ENCODE measurements at places on chromosomes 2 and 18. TPM values are rescaled to one million over a fixed set of nuclear protein-coding genes. Genes with fewer than 3 reads are reported as not detected.

Gene APCDD1
- not detected for total RNA-seq

Gene ASAP2
- 0.15 TPM for total RNA-seq

Gene STON1
- 0.89 TPM for total RNA-seq

Gene PAIP2B
- 2.1 TPM for total RNA-seq

Gene CLEC4F
- total RNA-seq, result not detected

Gene MC2R
- not detected for total RNA-seq

Gene CCDC121
- total RNA-seq, result 0.58 TPM

Gene FBXO41
- 25.6 TPM for total RNA-seq

Gene SPP2
- total RNA-seq, result not detected

GRCh38 chr2:130807659-130808385, 28.9 kb upstream of the ARHGEF4 start:
- H3K27ac ChIP-seq, result no peak overlapping the region
- no peaks in the 10 kb centered on the region for H3K4me1 ChIP-seq
- no peaks in the 10 kb centered on the region for H3K36me3 ChIP-seq
- no peaks in the 10 kb centered on the region for H3K27me3 ChIP-seq
- H3K4me3 ChIP-seq, result no peak overlapping the region

DNA sequence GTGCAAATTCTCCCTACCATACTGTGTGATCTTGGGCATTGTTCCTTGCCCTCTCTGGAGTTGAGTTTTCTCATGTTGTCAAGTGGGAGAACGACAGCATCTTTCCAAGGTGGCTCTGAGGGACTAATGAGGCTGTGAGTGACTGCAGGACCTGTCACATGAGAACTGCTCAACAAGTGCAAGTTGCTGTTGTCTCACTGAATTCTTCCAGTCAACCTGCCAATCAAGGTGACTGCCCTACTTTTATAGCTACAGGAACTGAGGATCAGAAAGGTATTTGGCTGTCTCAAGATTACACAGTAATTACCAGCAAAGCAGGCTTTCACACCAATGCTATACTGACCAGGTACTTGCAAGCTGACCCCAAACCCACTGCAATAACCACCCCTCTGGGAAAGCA, 137.6 kb downstream of the MTCL1 start:
- no peaks in the 10 kb centered on the region for H3K4me1 ChIP-seq
- H3K27ac ChIP-seq, result no peak overlapping the region
- DNase-seq, result no peak
- H3K36me3 ChIP-seq, result no peaks in the 10 kb centered on the region
- no peak overlapping the region for H3K4me3 ChIP-seq
- H3K27me3 ChIP-seq, result no peaks in the 10 kb centered on the region

GRCh38 chr2:10895231-10895630, 16.5 kb upstream of the KCNF1 start:
- no peak overlapping the region for H3K27ac ChIP-seq
- no peaks in the 10 kb centered on the region for H3K4me1 ChIP-seq
- DNase-seq, result no peak
- H3K27me3 ChIP-seq, result no peaks in the 10 kb centered on the region

DNA sequence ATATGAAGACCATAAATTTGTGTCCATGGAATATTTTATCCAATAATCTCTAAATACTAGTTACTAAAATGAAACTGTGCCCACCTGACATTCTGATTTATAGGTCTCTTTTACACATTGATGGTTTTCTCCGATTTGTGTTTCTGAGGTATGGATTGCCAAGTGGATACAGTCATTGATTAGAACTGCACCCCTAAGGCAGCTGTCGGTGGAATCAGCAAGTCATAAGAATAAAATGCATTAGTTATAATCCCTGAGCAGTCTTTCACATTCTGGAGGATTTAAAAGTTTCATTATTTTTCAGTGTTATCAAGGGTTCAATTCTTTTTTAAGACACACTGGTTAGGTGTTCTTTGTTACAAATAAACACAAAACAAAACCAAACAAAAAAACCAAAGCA, 6.0 kb downstream of the CAVIN2 start:
- H3K27me3 ChIP-seq, result no peaks in the 10 kb centered on the region
- no peak overlapping the region for H3K4me3 ChIP-seq
- H3K27ac ChIP-seq, result no peak overlapping the region
- no peaks in the 10 kb centered on the region for H3K4me1 ChIP-seq

DNA sequence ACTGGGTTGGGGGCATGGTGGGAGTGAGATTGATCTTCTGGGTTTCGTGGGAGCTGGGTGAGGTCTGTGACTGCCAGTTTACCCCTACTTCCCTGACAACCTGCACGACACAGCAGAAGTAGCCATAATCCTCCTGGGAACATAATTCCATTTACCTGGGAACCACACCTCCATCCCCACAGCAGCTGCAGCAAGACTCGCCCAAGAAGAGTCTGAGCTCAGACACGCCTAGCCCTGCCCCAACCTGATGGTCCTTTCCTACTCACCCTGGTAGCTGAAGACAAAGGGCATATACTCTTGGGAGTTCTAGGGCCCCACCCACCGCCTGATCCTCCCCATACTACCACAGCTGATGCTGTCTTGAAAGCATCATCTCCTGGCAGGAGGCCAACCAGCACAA, 43.8 kb downstream of the FLACC1 start:
- no peak overlapping the region for H3K4me3 ChIP-seq
- H3K4me1 ChIP-seq, result no peaks in the 10 kb centered on the region
- H3K36me3 ChIP-seq, result no peaks in the 10 kb centered on the region

GRCh38 chr2:152038441-152038958, 60.3 kb downstream of the CACNB4 start:
- no peak overlapping the region for H3K27ac ChIP-seq
- H3K4me1 ChIP-seq, result no peaks in the 10 kb centered on the region
- H3K27me3 ChIP-seq, result no peaks in the 10 kb centered on the region
- no peaks in the 10 kb centered on the region for H3K36me3 ChIP-seq
- no peak for DNase-seq

DNA sequence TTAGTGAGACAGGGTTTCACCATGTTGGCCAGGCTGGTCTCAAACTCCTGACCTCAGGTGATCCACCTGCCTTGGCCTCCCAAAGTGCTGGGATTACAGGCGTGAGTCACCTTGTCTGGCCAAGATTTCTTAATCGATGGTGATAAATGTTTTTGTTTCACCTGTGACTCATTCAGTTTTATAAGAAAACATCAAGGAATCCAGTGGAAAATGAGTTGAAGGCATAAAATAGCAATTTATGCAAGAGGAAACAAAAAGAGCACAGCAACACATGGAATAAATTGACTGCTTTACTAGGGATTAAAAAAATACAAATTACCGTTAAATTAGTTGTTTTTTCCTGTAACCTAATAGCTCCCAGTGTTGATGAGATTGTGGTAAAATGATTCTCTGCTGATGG, 80.2 kb downstream of the CDK15 start:
- no peak overlapping the region for H3K27ac ChIP-seq
- H3K4me3 ChIP-seq, result no peak overlapping the region
- no peaks in the 10 kb centered on the region for H3K36me3 ChIP-seq
- peaks cover 6% of the 10 kb centered on the region for H3K4me1 ChIP-seq
- peaks cover 13% of the 10 kb centered on the region for H3K27me3 ChIP-seq

DNA sequence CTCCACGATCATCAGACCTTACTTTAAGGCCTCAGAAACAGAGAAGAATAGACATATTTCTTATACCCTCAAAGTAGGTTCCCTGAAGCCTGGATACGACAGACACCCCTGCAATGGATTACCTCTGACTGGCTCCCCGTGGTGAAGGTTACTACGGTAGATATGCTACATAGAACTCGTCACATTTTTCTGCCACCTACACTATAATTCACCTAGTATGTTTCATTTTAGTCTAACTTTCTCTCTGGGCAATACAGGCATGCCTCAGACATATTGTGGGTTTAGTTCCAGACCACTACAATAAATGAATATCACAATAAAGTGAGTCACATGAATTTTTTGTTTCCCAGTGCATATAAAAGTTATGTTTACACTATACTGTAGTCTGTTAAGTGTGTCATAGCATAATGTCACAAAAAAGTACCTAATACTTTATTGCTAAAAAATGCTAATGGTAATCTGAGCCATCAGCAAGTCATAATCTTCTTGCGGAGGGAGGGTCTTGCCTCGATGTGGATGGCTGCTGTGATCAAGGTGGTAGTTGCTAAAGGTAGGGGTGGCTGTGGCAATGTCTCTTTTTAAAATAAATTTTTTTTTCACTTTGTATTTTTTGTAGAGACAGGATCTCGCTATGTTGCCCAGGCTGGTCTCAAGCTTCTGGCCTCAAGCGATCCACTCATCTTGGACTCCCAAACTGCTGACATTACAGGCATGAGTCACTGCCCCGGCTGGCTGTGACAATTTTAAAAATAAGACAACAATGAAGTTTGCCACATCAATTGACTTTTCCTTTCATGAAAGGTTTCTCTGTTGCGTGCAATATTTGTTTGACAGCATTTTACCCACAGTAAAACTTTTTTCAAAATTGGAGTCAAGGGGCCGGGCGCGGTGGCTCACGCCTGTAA, 64.6 kb downstream of the TGIF1 start:
- H3K36me3 ChIP-seq, result no peaks in the 10 kb centered on the region
- H3K4me1 ChIP-seq, result peaks cover 13% of the 10 kb centered on the region
- no peak overlapping the region for H3K4me3 ChIP-seq
- no peaks in the 10 kb centered on the region for H3K27me3 ChIP-seq

DNA sequence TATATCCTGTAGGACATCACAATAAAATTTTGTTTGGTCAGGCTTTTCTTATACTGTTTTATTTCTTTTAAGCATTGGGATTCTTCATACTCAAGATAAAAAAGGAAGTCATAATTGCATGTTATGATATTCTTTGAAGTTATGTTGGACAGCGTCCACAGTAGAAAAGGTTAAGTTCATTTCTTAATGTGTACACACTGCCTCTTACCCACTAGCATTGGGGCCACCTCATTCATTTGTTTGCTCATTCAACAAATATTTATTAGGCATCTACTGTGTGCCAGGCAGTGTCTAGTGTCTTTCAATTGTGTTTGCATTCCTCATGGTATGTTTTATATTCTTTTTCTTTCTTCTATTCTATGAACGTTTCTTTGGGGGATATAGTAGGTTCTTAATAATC, 70.2 kb downstream of the PTPRM start:
- no peaks in the 10 kb centered on the region for H3K27me3 ChIP-seq
- no peak overlapping the region for H3K27ac ChIP-seq
- DNase-seq, result no peak
- no peaks in the 10 kb centered on the region for H3K4me1 ChIP-seq
- H3K4me3 ChIP-seq, result no peak overlapping the region
- no peaks in the 10 kb centered on the region for H3K36me3 ChIP-seq

GRCh38 chr18:22276334-22276713, 106.9 kb downstream of the GATA6 start:
- H3K4me1 ChIP-seq, result no peaks in the 10 kb centered on the region
- H3K36me3 ChIP-seq, result no peaks in the 10 kb centered on the region
- DNase-seq, result no peak
- H3K27ac ChIP-seq, result no peak overlapping the region
- H3K4me3 ChIP-seq, result no peak overlapping the region
- H3K27me3 ChIP-seq, result no peaks in the 10 kb centered on the region

DNA sequence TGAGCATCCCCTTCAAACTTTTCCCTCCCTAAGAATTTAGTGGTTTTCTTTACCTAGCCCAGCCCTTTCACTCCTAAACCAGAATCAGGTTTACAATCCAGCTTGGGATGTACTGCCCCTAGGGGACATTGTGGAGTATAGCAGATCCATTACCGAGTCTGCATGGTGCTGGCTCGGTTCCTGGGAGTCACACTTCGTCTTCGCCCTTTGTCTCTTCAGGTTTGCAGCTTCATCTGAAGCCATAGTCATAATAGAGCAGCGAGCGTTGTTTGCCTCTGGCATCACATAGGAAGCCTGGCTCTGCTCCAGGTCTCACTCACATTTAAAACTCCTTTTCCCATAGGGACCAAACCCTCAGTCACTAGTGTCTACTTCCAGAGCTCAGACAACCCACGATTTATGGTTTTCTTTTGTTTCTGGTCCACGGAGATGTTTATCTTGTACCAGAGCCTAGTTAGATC, 16.8 kb upstream of the LYPD6 start:
- peaks cover 3% of the 10 kb centered on the region for H3K27me3 ChIP-seq
- no peak for DNase-seq
- no peaks in the 10 kb centered on the region for H3K36me3 ChIP-seq
- no peak overlapping the region for H3K27ac ChIP-seq
- H3K4me1 ChIP-seq, result no peaks in the 10 kb centered on the region

DNA sequence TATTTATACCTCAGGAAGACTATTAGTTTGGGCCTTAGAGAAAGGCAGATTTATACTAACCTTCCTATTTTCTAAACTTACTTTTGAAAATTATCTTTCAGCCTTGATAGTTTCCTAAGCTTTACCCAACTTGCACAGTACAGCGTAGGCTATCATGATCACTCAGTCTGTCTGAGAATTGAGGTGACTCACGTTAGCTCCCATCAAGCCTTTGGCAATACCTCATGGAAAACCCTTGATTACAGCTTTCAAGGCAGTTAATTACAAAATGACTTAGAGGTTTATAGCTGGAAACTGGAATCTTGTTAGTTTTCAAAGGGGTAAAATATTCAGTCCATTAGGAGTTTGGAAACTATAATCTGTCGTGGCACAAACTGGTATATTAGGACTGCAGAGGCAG, 26.4 kb upstream of the ARMC9 start:
- H3K36me3 ChIP-seq, result peaks cover 18% of the 10 kb centered on the region
- no peak for DNase-seq
- H3K4me1 ChIP-seq, result no peaks in the 10 kb centered on the region
- no peaks in the 10 kb centered on the region for H3K27me3 ChIP-seq
- no peak overlapping the region for H3K27ac ChIP-seq

DNA sequence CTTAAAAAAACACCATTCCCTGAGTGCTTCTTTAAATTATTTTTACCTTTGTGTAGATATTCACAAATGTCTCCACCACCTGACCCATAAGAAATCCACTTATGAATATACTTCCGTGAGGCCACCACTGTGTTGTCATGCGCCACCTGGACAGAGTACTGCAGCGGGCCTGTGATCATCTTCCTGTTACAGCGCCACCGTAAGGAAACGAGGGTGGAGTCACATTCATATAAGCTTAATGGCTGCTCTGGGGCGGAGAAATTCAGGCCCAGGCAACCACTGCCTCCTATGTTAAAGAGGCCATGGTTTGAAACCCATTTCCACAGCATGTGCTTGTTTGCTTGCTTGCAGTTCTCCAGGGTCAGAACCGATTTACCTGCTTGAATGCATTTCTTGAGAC, 17.7 kb downstream of the PLA2R1 start:
- no peak for DNase-seq
- H3K27ac ChIP-seq, result no peak overlapping the region
- no peaks in the 10 kb centered on the region for H3K27me3 ChIP-seq
- no peaks in the 10 kb centered on the region for H3K36me3 ChIP-seq
- H3K4me1 ChIP-seq, result no peaks in the 10 kb centered on the region

GRCh38 chr2:231399853-231400680, 4.6 kb downstream of the B3GNT7 start:
- H3K27ac ChIP-seq, result no peak overlapping the region
- no peak overlapping the region for H3K4me3 ChIP-seq
- peaks cover 5% of the 10 kb centered on the region for H3K27me3 ChIP-seq
- H3K4me1 ChIP-seq, result no peaks in the 10 kb centered on the region
- no peak for DNase-seq

GRCh38 chr2:29412197-29412925, 297.1 kb downstream of the CLIP4 start:
- H3K27me3 ChIP-seq, result no peaks in the 10 kb centered on the region
- H3K4me3 ChIP-seq, result no peak overlapping the region
- no peak overlapping the region for H3K27ac ChIP-seq
- DNase-seq, result no peak
- H3K4me1 ChIP-seq, result no peaks in the 10 kb centered on the region
- H3K36me3 ChIP-seq, result no peaks in the 10 kb centered on the region

- H3K4me3 ChIP-seq, result no peak overlapping the region
- no peaks in the 10 kb centered on the region for H3K27me3 ChIP-seq
- H3K36me3 ChIP-seq, result no peaks in the 10 kb centered on the region
- no peak for DNase-seq
These were observed 1206.7 kb upstream of the CDH2 start for GRCh38 chr18:29383311-29384273.

GRCh38 chr2:129459200-129459876, 520.1 kb upstream of the RAB6C start:
- no peak overlapping the region for H3K27ac ChIP-seq
- H3K4me1 ChIP-seq, result no peaks in the 10 kb centered on the region
- no peaks in the 10 kb centered on the region for H3K27me3 ChIP-seq
- no peaks in the 10 kb centered on the region for H3K36me3 ChIP-seq
- H3K4me3 ChIP-seq, result no peak overlapping the region

Data from CD8-positive, alpha-beta memory T cell (primary cell).